ENCODE measurements at places on chromosomes 13 and 19.

GRCh38 chr13:74250738-74251190, 116.6 kb upstream of the KLF12 start:
- DNase-seq = no peak

- DNase-seq = no peak
Observed at GRCh38 chr19:31821346-31821745, 472.1 kb upstream of the TSHZ3 start.

DNA sequence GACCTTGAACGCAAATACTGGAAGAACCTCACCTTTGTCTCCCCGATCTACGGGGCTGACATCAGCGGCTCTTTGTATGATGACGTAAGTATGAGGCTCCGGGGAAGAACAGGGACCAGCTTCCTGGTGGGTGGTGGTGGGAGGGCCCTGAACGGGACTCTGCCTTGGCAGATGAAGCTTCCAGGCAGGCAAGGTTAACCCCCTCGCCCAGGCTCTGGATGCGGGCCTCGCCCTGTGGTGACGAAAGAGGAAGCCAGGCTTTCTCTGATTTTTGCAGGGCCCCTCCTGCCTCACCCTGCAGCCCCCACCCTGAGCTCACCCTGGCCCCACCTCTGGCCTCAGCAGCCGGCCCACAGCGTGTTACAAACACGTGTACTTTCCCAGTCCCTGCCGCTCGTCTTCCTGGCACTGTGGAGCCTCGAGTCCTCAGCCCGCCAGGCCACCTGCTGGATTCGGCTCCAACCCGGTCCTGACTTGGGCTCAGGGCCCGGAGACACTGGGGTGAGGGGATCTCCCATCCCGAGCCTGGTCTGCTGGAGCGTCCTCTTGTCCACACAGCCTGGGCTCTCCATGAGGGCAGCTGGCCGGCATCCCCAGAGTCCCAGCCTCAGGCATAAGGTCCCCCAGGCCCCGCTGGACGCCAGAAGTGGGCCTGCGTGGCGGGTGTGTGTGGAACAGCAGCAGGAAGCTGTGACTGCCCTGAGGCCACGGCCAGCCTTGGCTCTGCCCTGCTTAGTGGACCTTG, 72.4 kb downstream of the KDM4B start:
- no peak for DNase-seq

GRCh38 chr13:82294226-82294625, 1588.0 kb downstream of the SLITRK1 start:
- no peak for DNase-seq

- no peak for DNase-seq
Observed at GRCh38 chr13:22793598-22794134, 387.1 kb upstream of the SGCG start.

- DNase-seq = no peak
Observed at GRCh38 chr13:96816261-96816660, 178.0 kb downstream of the OXGR1 start.

GRCh38 chr19:51440846-51441409, 17.3 kb downstream of the SIGLEC8 start:
- peak; percentile 10 for DNase-seq

GRCh38 chr13:44752164-44752563, 176.0 kb upstream of the TSC22D1 start:
- no peak for DNase-seq

- DNase-seq = no peak
Observed at GRCh38 chr19:928471-929202, 2.8 kb downstream of the ARID3A start.

- DNase-seq = peak; percentile 67
Observed at GRCh38 chr19:47444388-47444821, 25.1 kb upstream of the MEIS3 start.

DNA sequence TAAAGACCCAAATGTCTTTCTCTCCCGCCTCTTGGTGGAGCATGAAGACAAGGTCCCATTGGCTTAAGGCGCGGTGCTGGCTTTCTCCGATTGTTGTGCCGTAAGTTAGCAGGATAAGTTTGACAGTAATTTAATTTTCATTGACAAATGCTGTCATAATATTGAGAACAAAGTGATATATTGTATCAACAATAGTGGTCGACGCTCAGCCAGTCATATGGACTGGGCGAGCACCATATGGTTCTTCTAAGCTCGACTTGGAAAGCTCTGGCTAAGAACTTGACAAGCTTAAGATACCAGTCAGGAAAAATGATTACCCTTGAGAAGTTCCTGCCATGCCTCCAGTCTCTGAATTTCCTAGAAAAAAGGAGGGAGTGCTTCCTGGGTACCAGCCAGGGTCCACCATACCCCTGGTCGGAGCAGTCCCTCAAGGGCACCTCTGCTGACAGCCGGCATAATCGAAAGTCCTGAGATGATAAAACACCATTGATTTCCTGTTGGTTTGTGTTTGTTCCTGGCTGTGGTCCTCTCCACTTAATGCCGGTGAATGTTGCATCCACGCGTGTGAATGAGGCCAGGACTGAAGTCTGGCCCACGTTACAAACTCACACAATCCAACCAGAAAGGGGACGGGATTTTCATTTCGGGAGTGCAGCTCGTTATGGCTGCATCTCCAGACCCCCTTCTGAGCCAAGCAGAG, 262.1 kb downstream of the ZNF536 start:
- DNase-seq = no peak

GRCh38 chr19:8451885-8452284, 7.1 kb downstream of the HNRNPM start:
- DNase-seq = no peak

- no peak for DNase-seq
Observed at GRCh38 chr19:4583961-4584669, 24.6 kb upstream of the SEMA6B start.

GRCh38 chr13:37954191-37954590, 84.6 kb upstream of the TRPC4 start:
- DNase-seq = no peak

DNA sequence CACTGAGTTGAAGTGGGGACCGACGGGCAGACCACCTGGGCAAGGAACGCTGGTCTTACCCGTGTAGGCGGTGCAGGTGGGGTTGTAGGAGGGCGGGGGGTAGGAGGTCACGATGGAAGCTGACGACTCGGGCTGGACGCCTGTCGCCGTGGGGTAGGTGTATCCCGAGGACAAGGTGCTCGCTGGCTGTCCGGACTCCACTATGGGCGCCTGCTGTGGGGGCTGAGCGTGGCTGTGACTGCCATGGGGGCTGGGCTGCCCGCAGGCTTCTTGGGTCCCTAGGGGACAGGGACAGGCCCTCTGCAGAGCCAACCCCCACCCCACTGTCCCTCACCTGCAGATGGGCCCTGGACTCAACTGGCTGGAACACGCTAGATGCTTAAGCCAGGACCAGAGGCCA, 37.2 kb downstream of the ZFR2 start:
- no peak for DNase-seq

DNA sequence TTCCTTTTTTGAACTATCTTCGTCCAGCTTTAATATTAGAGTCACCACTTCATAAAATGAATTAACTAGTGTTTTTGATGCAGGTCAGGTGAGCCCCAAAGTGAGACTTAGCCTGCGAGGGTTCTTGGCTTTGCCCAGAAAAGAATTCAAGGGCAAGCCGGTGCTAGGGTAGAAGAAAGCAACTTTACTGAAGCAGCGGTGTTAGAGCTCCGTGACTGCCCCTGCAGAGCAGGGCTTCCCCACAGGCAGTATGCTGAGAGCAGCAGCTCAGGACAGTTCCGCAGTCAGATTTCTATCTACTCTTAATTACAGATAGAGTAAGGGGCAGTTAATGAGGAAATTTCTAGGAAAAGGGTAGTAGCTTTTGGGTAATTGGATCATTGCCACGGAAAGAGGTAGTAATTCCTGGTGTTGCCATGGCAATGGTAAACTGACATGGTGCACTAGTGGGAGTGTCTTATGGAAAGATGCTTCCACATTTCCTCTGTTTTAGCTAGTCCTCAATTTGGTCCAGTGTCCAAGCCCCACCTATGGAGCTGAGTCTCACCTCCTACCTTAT, 432.2 kb upstream of the ZNF507 start:
- DNase-seq = no peak

- DNase-seq = no peak
Observed at GRCh38 chr13:95207769-95208366, 93.4 kb downstream of the ABCC4 start.

- no peak for DNase-seq
Observed at GRCh38 chr19:3183721-3184641, 1.7 kb upstream of the NCLN start.

DNA sequence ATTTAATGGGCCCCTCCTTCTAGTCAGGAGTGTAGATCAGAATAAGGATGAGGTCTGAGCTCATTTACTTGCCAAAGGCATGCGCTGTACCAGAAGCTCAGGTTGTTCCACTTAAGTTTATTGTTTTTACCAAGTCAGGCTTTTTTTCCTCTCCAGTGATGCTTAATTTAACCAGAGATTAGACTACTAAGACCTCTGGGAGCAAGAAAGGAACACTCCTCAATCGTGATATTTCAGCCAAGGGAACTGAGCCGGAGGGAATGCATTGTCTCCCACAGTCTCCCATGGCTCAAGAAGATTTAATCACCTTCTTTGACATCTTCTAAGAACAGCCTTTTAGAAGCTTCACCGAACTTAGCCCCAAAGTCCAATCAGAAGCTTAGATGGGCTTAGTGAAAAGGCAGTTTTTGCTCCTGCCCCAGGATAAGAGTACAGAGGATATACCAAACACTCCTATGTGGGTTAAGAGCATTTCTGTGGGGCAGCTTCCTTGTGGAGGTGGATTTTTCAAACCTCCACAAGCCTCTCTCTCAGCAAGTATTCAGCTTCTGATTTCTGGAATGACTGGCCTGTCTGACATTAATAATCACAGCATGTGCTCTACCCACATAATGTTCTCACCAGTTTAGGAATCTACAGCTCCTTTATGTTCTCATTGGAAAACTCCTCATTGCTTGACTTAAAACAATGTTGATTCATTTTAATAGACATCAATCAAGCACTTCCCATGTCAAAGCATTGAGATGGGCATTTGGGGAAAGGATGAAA, 322.7 kb downstream of the SUCLA2 start:
- no peak for DNase-seq

DNA sequence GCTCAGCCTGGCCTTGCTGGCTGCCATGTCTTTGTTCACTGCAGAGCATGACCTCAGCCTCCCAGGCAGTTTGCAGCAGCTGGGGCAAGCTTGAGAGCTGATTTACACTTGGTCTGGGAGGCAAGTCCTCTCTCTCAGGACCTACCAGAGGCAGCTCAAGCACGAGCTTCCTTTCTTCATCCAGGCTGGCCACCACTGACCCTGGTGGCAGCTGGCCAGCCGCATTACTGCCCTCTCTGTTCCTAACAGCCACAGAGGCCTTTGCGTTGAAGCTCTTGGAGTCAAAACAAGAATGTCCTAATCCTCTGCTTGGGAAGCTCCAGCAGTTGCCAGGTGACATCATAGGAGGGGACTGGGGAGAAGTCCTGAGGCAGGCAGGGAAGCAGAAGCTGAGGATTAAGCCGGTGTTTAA, 85.7 kb downstream of the NUFIP1 start:
- DNase-seq = no peak

DNA sequence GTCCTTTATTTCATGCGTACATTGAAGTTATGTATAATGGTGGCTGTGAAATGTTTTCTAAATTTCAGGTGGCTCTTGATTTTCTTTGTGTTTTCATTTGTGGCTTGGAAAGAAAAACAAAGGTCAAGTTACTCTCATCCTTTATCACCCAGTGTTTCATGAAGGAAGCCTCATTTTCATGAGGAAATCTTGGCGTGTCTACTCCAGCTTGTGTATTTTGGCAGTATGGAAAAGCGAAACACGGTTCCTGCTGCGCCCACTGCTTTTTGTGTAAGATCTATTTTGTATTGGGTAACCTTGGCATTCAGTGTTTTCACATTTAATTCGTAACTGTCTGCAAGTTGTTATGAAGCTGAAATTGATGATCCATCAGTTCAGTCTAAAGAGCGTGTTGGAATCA, 147.0 kb upstream of the RNF113B start:
- no peak for DNase-seq

DNA sequence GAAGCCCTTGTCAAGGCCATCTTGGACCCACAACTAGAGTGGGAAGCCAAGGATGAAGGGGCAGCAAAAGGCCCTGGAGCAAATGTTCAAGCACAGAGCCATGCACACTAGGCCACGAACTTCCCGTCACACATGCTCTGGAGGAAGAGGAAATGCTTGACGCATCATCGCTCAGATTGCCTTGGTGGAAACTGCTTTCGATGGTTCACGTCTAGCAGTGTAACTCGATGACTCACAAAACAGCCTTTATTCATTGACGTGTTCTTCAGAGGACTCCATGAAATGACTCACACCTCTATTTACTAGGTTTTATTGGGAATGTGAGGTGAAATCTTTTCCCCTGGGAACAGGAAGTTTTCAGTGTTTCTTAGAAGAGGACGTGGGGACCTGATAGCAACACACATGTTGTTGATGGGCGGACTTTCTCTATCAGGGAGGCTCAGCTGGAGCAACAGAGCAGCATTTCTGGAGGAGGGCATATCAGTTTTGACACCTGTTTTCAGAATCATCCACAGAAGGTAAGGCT, 79.8 kb upstream of the FLT1 start:
- DNase-seq = no peak

DNA sequence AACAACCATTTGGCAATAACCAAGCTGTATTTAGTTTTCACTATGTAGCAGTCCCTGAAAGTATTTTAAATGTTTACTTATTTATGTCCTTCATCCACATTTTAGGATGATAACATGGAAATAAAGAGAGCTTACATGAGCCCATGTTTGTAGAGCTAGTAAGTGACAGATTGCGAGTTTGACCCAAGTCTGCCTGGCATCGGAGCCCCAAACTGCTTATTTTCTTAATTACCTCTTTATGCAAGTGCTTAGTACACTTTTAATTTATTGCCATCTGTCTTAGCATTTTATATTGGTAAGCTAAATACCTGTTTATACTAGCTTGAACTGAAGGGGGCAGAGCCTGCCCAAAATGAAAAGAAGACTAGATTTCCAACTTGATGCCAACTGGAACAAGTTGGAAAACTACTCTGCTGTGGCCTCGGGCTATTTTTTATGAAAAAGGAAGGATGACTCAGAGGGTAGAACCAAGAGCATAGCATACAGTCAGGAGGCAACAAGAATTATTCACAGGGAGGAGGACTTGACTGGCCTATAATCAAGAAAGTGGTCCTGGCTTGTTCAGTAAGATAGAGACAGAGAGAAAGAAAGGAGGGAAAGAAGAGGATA, 150.2 kb downstream of the NDFIP2 start:
- no peak for DNase-seq

GRCh38 chr13:93244918-93245280, 18.3 kb downstream of the GPC6 start:
- DNase-seq = no peak

DNA sequence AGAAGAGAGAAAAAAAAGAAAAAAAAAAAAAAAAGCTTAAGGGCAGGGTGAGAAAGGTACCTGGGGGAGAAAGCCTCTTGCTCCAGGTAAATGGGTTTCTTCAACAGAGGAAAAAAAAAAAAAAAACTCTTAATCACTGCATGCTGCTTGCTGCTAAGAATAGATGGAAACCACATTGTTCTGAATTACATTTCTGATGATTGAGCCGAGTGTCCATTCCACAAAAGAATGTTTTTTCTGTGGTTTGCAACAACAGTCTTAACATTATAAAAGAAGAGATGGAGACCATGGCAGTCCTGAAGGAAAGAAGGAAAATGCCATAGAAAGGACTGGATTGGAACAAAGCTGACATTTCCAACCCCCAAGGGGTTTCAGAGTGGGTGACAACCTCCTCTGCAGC, 1312.7 kb downstream of the SLITRK1 start:
- no peak for DNase-seq
